Naive thymus-derived CD4-positive, alpha-beta T cell (primary cell): ENCODE measurements at places on chromosomes 1 and 21. TPM values are rescaled to one million over a fixed set of nuclear protein-coding genes. Genes with fewer than 3 reads are reported as not detected.

LCE1A gene
- total RNA-seq: not detected

- H3K27ac ChIP-seq: no peak overlapping the region
- no peaks in the 10 kb centered on the region for H3K36me3 ChIP-seq
- no peaks in the 10 kb centered on the region for H3K27me3 ChIP-seq
- no peak overlapping the region for H3K4me3 ChIP-seq
- DNase-seq: no peak
Measured at GRCh38 chr1:4307468-4307845, 347.0 kb upstream of the AJAP1 start.

- no peaks in the 10 kb centered on the region for H3K27me3 ChIP-seq
- no peak overlapping the region for H3K4me3 ChIP-seq
- H3K4me1 ChIP-seq: no peaks in the 10 kb centered on the region
- no peak for DNase-seq
- no peaks in the 10 kb centered on the region for H3K36me3 ChIP-seq
Measured at GRCh38 chr1:30670240-30671060, 52.9 kb downstream of the MATN1 start.

DNA sequence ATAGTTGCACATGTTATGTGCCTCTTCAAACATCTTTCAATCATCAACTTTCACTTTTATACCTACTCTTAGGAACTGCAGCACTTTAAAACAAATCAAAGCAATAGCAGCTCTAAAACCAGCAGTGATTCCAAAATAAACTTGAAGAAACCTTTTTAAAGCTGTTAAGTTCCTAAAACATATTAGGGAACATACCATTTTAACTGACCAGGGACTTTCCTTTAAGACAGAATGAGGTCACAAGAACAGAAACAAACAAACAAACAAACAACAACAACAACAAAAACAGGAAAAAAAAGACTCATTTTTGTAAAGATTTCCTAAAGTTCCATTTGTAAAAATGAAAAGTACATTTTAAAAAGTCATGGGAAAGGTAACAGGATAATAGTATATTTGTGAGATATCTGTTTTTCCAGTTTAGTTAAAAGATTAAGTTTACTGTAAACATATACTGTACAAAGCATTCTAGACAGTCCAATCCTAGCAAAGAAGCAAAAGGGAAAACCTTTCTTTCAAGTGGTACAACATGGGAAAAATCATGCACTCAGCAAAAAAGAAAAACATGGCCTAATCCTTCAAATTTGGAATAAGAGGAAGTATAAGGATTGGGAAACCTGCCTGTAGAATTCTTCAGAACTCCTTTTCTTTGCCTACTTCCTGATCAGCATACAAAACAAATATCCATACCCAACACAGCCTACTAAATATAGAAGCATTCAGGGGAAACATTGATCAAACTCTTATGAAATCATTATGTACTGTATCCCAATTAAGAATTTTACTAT lies 45.5 kb downstream of the EPS15 start:
- H3K4me1 ChIP-seq: no peaks in the 10 kb centered on the region
- H3K4me3 ChIP-seq: no peak overlapping the region
- no peaks in the 10 kb centered on the region for H3K27me3 ChIP-seq
- no peak overlapping the region for H3K27ac ChIP-seq
- DNase-seq: no peak
- H3K36me3 ChIP-seq: no peaks in the 10 kb centered on the region

GRCh38 chr1:205972491-205973168 lies 29.4 kb upstream of the SLC26A9 start:
- no peak for DNase-seq
- H3K36me3 ChIP-seq: no peaks in the 10 kb centered on the region
- no peak overlapping the region for H3K27ac ChIP-seq
- no peaks in the 10 kb centered on the region for H3K27me3 ChIP-seq
- no peaks in the 10 kb centered on the region for H3K4me1 ChIP-seq
- no peak overlapping the region for H3K4me3 ChIP-seq

- peak; percentile 3 for DNase-seq
- H3K4me1 ChIP-seq: no peaks in the 10 kb centered on the region
- H3K27me3 ChIP-seq: no peaks in the 10 kb centered on the region
Measured at GRCh38 chr1:209202830-209203532, 380.5 kb upstream of the CAMK1G start.

DNA sequence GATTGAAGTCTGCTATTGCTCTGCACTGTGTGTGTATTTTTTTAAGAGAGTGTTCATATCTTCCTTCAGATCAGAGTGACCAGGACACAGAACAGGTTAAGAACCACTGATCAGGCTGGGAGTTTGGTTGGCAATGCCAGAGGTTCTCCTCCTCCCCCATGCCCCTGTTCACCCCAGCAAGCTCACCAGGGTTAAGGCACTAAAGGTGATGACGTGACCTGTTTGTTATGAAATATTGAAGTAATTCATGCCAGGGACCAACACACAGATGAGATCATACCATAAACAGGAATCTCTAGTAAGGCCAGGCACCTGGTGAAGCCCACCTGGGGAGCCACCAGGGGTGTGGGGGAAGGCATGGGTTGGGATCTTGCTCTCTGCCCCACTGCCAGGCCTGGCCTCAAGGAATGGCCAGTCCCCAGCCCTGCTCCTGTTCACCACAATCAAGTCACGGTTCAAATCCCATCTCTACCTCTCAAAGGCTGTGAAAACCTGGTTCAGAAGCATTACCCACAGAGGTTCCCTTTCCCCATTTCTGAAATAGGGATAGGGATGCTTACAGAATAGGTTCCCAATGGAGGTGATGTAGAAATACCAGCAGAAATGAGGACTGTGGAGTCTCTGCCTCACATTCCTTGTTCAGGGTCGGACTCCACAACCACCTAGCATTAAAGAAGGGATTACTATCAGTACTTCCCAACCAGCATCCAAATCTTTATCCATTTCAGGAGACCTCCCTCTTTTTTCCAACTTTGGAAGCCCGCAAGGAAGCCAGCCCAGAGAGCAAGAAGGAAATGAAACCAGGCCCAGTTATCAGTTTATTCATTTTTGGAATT lies 2.4 kb downstream of the ID3 start:
- H3K4me3 ChIP-seq: peak overlapping the region; percentile 94
- H3K4me1 ChIP-seq: peaks cover 21% of the 10 kb centered on the region
- DNase-seq: no peak
- H3K27me3 ChIP-seq: no peaks in the 10 kb centered on the region
- H3K36me3 ChIP-seq: no peaks in the 10 kb centered on the region
- H3K27ac ChIP-seq: peak overlapping the region; percentile 91
